ENCODE measurements at places on chromosomes 12 and 14.

- no peak for DNase-seq
These were observed 95.9 kb downstream of the TSPAN9 start for GRCh38 chr12:3173008-3173553.

GRCh38 chr12:19801941-19802340, 362.6 kb downstream of the AEBP2 start:
- no peak for DNase-seq

DNA sequence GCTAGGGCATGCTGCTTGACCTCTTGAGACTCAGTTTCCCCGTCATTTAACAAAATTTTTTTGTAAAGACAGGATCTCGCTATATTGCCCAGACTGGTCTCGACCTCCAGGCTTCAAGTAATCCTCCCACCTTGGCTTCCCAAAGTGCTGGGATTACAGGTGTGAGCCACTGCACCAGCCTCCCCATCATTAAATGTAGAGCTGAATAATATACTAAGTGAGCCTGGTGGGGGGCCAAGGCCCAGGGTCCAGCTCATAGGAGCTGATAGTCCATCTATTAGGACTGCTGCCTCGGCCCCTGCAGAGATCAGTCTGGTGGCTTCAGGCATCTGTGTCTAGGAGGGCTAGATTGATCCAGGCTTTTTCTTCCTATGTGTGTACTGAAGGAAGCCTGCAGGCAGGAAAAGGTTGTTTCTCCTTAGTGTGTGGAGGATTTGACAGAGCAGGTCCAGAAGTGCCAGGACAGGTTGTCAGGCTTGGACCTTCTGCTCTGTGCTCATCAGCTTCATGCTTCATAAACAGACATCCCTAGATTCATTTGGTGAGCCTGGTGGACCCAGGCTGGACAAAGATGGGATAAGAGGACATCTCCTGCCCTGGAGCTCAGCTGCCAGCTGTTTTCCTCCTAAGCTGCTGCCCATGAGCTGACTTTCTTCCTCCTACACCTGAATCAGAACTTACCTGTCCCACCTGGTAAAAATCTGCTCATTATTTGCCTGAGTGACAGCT, 135.4 kb downstream of the ZFP36L1 start:
- DNase-seq = no peak

GRCh38 chr12:57456145-57456700, 1.1 kb downstream of the INHBE start:
- DNase-seq = no peak

DNA sequence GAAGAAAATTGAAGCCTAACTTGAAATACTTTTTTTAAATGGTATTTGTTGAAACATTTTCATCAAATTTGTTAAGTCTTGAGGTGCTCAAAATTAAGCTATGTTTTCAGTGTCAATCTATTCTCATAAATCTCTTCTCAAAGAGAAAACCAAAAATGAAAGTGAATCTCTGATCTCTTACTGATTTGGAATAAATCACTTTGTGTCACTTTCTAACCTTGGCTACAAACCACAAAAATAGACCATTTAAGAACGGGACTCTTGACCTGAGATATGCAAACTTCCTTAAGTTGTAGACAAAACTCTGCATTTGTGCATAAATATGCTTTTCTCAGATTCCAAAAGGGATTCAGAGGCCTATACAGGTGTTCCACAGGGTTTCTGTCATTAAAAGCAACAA, 192.9 kb downstream of the SEC23A start:
- no peak for DNase-seq

- DNase-seq = no peak
These were observed 847 bp upstream of the WNT10B start for GRCh38 chr12:48972213-48972951.

DNA sequence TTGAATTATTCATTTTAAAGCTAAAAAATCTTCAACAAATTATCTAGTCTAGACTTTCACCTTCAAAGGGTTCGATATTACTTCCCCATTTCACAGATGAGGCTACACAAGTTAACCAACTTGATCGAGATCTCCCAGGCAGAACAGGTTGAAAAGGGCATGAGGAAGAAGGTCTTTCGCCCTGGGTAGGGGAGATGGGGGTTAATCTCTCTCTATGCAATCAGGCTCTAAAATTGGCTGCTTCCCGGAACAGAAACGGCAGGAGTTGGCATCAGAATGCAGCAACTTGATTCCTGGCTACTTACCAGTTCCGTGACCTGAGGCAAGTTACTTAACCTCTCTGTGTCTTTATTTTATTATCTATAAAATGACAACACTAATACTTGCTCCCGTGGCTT, 2.4 kb upstream of the CISTR start:
- no peak for DNase-seq

GRCh38 chr12:91074851-91075250, 17.0 kb upstream of the KERA start:
- DNase-seq = no peak

- no peak for DNase-seq
These were observed 122.0 kb upstream of the HIF1A start for GRCh38 chr14:61573321-61573720.

GRCh38 chr12:6606331-6607131, 648 bp downstream of the CHD4 start:
- DNase-seq = no peak

DNA sequence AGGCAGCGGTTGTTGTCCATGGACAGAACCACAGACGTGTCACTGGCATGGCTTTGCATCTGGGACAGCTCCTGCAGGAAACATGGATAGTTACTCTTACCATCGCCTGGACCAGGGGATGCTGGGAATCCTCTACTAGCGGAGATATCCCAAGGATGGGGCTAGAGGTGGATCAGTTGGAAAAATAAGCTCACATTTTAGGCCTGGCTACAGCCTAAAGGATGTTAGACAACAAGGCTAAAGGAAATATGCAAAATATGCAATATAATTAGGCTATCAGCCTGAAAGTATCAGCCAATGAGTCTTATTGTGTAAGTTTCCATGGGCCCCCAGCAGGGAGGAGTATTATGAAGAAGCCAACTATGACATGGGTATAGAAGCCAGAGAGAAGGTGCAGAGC, 5.0 kb downstream of the KRT76 start:
- DNase-seq = no peak

- peak; percentile 10 for DNase-seq
These were observed 5.7 kb downstream of the WNT5B start for GRCh38 chr12:1634590-1635191.

- no peak for DNase-seq
These were observed 459.5 kb downstream of the RMST start for GRCh38 chr12:97921979-97922722.

- no peak for DNase-seq
These were observed 59.0 kb upstream of the ARID2 start for GRCh38 chr12:45670346-45671065.

DNA sequence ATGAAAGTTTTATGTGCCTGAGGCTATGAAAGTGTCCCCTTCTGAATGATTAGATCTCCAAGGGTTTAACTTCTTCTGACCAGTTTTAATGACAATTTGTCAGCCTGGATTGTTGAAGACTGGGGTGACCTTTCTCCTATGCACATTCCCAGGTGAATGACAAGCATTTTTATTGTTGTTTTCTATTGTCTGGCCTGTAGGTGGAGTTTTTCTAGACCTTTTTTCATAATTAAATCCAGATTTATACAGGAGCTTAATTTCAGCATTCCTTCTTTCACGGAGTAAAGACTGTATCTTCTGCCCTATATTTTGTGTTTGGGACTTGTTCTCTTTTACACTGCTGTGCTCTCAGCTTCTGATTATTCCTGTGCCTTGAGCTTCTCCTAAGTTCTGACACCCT, 125.0 kb upstream of the FAR2 start:
- no peak for DNase-seq

DNA sequence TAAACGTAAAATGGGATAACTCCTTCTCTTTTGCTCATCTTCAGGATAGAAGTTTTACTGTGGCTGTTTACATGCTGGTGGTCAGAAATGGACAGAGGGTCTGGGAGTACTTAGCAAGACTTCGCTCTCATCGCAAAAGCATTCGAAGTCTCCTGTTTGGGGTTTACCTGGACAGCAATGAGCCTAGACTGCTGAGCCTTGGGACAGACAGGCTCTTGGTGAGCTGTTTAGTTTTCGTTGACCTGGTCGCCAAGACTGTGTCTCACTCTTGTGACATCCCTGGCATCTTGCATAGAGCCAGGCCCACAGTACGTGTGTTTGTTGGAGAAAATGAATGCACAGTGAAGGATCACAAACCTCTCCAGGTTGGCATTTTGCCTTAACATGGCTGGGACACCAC, 42.1 kb downstream of the CFAP251 start:
- no peak for DNase-seq

DNA sequence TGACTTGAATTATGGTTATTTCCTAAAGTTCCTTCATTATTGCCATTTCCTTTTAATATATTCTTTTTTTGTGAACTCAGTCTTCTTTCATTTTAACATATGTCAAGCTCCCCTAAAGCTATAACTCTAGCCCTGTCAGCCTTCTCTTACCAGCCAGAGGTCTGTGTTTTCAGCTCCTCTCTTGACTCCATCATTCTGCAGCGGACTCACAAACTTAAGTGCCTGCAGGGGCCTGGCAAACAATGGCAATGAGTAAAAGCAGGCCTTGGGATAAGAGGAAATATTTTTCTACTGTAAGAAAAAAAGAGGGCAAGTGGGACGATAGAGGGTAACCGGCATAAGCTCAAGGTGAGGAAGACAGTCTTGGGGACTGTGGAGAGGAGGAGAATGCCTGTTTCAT, 424.5 kb upstream of the RGS6 start:
- no peak for DNase-seq

DNA sequence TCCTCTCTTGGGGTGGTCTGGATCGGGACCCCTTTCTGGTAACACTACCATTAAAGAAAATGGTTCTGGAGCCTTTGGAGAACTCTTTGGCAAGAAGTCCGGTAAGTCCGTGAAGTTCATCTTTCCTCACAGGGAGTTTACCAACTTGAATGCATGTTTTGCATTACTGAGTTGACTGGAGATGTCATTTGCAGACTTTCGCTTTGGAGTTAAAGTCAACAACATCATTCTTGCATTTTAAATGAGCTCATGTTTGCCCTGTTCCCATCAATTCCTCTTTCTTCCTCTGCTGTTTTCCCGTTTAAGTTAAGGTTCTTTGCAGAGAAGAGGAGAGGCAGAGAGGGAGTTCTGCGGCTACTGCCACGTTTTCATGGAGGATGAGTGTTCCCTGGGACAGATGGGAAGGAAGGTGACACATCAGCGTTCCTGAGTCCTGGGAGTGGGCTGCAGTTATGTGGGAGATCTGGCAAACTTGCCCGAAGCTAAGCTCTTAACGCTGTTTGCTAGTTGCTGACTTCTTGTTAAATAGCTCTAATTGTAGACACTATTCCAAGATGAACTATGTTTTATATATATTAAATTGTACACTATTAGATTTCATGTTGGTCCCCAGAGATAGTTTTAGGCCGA, 18.8 kb upstream of the PRICKLE1 start:
- DNase-seq = no peak

DNA sequence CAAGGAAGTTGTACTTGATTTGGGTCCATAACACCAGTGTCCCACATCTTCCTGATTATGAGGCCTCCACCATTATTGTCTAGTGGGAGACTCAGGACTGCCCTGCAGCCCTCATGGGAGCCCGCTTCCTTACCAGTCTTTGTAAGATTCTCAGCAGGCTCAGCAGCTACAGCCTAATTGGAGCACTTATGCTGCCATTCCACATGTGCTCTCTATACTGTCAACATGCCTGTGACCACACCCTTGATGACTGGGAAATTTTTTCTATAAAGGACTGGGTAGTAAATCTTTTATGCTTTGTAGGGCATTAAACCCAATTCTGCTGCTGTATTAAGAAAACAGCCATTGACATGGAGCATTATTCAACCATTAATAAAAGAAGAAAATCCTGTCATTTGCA, 145.5 kb upstream of the IGF1 start:
- DNase-seq = no peak

GRCh38 chr14:74975059-74975810, 19.8 kb upstream of the PGF start:
- no peak for DNase-seq

DNA sequence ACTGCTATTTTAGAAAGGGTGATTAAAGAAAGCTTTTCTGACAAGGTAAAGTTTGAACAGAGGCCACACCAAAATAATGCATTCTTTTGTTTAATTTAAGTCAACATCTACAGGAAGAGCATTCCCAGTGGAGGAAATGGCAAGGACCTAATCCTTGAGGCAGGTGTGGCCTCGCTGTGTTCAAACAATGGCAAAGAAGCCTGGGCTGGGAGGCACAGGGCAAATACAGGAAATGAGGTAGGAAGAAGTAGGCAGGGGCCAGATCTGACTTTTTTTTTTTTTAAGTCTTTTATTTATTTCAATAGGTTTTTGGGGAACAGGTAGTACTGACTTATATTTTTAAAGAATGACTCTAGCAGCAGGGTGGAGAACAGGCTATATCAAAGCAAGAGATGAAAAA, 53.5 kb downstream of the ARMH4 start:
- no peak for DNase-seq

- no peak for DNase-seq
These were observed 2.3 kb upstream of the ZNF705A start for GRCh38 chr12:8154526-8154925.

DNA sequence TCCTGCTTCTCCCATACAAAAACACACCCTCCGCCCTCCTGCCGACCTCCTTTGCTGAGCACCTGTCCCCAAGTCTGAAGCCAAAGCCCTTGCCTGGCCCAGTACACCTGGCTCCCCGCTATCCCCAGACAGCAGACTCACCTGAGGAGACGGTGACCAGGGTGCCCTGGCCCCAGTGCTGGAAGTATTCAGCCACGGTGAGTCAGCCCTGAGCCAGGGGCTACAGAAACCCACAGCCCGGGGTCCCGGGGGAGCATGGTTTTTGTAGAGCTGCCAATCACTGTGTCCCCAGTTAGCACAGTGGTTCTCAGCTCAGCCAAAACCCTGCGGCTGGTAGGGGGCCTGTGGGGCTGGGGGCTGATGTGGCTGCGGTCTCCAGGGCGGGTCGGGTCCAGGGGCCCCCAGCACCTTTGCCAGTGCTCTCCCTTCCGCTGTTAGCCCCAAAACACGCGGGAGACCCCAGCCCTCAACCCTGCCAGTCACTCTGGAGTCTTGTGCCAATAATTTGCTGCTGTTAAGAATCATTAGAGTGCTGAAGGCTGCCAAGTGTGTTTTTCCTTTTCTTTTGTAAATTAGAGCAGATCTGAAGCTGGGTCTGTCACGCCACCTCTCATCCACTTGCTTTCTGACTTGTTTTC, 339.0 kb downstream of the TMEM121 start:
- DNase-seq = no peak

- no peak for DNase-seq
These were observed 1064.1 kb upstream of the FLRT2 start for GRCh38 chr14:84465880-84466279.

DNA sequence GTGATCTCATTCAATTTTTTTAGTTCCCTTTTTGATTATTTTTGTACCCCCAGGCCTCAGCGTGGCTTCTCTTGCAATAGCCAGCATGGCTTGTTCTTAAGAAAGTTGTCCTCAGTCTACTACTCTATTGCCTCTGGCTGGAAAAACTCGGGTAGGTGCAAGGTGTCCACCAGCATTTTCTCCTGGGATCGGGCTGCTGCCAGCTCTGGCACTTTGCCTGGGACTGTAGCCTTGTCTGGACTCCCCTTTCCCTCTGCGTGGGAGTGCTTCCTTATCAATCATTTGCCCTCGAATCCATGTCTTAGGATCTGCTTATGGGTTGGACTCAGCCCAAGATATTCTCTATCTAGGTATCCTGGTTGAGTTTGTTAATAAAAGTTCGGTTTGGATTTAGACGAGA, 773.4 kb downstream of the DIO2 start:
- DNase-seq = no peak
